NCI-H460 (cell line): ENCODE measurements at places on chromosomes 3 and 15.

- no peak for DNase-seq
Observed at GRCh38 chr15:44340410-44340809, 51.9 kb downstream of the GOLM2 start.

DNA sequence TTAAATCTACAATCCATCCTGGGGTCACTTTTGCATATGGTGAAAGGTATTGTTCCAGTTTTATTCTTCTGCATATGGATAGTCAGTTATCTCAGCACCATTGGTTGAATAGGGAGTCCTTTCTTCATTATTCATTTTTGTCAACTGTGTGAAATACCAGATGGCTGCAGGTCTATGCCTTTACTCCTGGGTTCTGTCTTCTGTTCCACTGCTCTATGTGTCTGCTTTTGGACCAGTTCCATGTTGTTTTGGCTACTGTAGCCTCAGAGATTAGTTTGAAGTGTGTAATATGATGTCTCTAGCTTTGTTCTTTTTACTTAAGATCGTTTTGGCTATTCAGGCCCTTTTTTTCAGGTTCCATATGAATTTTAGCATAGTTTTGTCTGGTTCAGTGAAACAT lies 795.8 kb downstream of the OTOL1 start:
- DNase-seq, result no peak

DNA sequence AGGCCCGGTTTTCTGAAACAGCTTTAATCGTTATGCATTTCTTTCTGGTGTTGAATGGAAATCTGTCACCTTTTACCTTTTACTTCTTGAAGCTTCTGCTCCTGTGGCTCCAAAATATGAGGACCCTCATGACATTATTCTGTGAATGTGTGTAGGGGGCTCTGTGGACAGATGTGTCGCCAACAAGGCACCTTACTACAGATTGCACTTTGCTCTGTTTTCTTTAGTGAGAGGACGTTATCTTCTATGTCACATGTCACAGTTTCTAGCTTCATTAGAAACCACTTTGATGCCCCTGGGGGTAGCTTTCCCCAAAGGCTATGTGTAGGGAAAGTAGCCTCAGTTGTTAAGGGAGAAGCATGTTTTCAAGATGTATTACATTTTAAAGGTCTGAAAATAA lies 195.6 kb downstream of the ZNF621 start:
- no peak for DNase-seq

DNA sequence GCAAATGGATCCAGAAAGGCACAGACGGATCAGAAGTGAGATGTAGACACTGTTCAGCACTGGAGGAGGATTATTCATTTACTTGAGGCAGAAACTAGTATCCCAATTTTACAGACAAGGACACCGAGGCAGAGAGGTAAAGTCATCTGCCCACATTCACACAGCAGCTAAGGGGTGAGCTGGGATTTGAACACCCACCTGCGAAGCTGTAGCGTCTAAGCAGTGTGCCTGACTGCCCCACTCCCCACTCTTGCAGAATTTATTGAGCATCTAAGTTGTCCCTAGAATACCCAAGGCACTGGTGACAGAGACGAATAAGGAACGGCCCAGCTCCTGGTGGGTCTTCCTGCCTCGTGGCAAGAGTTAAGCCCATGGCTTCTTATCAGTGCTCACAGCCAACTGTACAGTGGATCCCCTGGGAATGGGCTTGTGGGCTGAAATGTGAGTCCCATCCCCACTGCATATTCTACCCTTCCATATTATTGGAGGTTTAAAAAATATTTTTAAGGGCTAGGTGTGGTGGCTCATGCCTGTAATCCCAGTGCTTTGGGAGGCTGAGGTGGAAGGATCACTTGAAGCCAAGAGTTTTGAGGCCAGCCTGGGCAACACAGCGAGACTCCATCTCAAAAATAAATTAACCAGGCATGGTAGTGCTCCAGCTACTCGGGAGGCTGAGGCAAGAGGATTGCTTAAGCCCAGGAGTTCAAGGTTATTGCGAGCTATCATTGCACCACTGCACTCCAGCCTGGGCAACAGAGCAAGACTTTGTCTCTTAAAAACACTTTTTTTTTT lies 77.6 kb downstream of the IQSEC1 start:
- no peak for DNase-seq

GRCh38 chr15:40633178-40633577 lies 39.1 kb downstream of the KNL1 start:
- DNase-seq, result no peak

GRCh38 chr15:72733941-72734738 lies 48.1 kb downstream of the BBS4 start:
- DNase-seq, result no peak

DNA sequence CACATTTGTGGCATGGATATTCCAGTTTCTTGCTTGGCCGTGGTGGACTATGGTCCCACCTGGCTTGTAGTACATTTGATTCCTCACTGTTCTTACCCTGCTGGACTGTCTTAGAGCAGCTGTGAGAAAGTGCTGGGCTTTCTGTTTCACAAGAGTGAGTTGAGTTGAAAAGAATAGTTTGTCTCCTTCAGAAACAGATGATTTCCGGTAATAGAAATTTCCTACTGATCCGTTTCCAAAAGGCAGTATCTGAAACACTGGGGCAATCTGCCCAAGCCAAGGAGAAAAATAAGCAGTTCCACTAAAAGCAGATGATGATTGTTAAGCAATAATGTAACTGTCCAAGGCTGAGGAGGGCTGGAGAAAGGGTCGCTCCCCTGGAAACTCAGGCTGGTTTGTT lies 96.0 kb downstream of the SUCLG2 start:
- DNase-seq, result no peak

GRCh38 chr15:24761704-24762302 lies 86.2 kb downstream of the NPAP1 start:
- no peak for DNase-seq

- DNase-seq, result no peak
Observed at GRCh38 chr3:119913021-119913420, 131.1 kb downstream of the NR1I2 start.

- no peak for DNase-seq
Observed at GRCh38 chr3:161081633-161082032, 23.5 kb downstream of the B3GALNT1 start.

GRCh38 chr3:42894698-42895579 lies 11.0 kb upstream of the ZNF662 start:
- no peak for DNase-seq

DNA sequence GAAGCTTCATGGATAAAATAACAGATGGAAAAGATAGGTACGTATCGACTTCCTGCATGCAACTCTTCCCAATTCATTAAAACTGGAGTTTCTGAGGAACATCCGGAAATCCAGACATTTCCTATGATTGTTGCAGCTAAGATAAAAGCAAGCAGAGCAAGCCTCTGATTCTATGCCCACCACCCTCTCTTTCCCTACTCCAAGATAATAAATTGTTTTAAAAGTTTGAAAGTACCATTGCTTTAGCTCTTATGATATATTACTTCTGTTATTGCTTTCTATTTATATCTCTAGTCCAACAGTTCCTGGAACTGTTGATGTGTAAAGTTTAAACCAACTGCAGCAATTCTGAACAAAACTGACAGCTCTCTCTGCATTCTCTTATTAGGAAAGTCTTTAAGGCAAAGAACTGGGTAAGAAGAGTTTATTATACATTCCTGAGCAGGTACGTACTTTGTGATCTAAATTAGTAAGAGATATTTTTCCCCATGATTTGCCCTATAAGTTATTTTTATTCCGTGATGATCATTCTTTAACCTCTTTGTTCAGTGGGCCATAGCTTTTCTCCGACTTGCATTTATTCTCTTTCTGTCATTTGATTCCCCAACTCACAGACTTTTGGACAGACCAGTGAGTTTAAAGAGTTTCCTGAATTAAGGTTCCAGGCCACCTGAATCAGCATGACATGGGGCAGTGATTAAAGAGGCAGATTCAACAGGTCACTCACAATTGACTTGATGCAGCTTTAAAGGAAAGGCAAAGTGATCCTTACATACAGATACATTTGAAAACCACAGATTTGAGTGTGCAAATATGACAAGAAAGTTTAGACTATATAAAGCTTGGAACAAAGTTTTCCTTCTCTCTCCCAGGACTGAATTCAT lies 94.2 kb upstream of the THRB start:
- DNase-seq, result no peak

- DNase-seq, result no peak
Observed at GRCh38 chr3:97979610-97980009, 7.4 kb upstream of the RIOX2 start.

DNA sequence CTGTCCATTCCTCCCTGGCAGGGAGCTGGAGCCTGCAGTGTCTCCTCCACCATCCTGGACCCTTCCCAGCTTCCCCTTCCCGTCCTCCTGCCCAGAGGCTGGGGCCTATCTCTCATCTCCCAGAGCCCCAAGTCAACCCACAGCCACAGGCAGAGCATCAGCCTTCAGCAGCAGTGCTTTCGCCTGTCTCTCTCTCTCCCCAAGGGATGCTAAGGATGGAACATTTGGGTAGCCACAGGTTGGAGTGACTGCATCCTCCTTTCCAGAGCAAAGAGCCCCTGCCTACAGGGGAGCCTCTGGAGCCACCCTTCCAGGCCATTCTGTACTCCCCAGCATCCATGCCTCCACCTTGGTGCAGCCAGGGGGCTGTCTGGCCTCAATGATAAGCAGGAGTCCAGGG lies 4.2 kb downstream of the PLCB2 start:
- DNase-seq, result no peak

- no peak for DNase-seq
Observed at GRCh38 chr15:80031841-80032240, 27.6 kb upstream of the ZFAND6 start.

- DNase-seq, result no peak
Observed at GRCh38 chr3:69352305-69353087, 33.4 kb downstream of the FRMD4B start.

DNA sequence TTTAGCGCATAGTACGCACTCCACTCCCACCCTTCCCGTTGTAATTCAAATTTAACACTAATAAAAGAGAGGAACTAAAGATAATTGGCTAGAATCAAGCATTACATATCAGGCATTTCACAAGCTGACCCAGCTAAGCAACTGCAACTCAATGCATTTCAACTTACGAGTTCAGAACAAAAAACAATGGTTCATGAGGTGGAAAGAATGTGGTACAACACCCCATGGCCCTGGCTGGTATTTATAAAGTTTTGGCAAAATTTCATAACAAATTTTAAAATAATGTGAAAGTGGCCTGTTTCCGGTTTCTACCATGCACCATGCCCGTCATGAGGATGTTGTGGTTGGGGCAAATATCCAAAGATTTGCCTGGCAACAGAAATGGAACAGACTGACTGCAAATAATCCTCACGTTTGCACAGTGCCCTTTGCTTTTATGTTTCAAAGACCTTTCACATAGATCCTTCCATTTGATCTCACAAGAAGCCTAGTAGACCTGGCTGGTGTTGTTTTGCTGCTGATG lies 455.3 kb upstream of the NR2F2 start:
- no peak for DNase-seq

GRCh38 chr3:97432914-97433313 lies 331.6 kb upstream of the ARL6 start:
- DNase-seq, result no peak

DNA sequence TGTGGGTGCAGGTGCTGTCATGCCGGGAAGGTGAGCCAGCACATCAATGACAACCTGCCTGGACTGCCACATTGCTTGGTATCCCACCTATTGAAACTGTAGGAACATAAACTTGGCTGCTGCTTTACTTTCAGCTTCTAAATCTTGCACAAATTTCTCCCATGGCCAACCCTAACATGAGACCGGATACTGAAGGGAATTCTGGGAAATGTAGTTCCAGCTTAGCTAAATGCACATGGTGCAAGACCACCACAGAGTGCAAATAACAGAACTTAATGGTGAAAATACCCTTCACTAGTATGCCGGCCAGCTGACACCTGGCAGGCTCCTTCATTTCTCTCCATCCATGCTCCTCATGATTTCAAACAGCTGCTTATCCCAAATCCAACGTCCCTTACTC lies 247.4 kb downstream of the ARRDC4 start:
- DNase-seq, result no peak

- DNase-seq, result no peak
Observed at GRCh38 chr3:104269771-104270170, 1096.9 kb upstream of the ALCAM start.

DNA sequence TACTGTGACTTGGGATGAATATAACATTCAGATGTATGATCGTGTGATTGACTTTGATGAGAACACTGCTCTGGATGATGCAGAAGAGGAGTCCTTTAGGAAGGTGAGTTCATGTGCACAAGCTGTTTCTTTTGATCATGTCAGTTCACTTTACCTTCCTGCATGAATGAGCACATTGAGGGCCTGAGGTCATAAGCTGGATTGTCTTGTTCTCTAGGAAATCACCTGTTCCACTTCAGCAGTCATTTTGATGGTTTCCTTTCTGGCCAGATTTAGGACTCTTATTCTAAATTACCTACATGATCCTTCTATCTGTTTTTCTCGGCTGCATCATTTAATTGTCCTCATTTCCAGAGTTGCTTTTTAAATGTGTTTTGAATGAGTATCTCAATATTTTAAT lies 4.1 kb downstream of the RCN2 start:
- no peak for DNase-seq

GRCh38 chr3:22101811-22102210 lies 350.8 kb upstream of the ZNF385D start:
- no peak for DNase-seq

DNA sequence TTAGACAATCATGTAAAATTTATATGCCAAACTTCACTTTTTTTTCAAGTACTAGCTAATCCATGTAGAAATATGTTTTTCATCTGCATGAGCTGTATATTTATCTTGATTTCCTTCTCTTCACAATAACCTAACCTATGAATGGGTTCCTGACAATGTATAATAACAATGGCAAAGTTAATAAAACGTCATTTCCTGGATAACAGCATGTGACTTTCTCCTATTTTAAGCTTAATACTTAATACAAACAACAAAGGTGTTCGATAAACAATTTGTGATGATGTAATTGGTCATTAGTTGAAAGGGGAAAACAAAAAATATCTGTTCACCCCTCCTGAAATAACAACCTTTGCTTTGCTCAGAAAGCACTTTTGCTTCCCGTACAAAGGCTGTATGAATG lies 20.4 kb downstream of the CD200 start:
- DNase-seq, result no peak

DNA sequence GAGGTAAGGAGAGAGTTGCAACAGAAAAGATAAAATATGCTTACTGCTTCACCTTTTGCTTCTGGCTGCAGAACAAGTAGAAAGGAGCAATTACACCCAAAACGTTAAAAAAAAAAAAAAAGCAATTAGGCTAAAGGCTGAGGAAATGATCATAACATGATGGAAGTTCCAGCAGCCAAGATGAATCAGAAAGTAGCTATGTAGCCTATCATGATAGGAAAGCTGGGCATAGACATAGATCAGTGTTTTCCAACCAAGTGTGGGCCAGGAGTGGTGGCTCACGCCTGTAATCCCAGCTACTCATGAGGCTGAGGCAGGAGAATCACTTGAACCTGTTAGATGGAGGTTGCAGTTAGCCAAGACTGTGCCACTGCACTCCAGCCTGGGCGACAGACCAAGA lies 52.6 kb downstream of the AGTR1 start:
- DNase-seq, result no peak

DNA sequence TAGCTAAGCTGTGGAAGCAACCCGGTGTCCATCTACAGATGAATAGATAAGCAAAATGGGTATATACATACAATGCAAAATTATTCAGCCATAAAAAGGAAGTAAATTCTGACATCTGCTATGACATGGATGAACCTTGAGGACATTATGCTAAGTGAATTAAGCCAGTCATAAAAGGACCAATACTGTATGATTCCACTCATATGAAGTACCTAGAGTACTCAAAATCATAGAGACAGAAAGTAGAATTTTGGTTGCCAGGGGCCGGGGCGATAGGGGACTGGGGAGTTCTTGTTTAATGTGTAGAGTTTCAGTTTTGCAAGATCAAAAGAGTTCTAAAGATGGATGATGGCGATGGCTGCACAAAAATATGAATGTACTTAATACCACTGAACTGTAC lies 10.3 kb downstream of the EID1 start:
- DNase-seq, result no peak

- no peak for DNase-seq
Observed at GRCh38 chr3:174346571-174346970, 512.6 kb upstream of the NAALADL2 start.
